D721Med (cell line): ENCODE measurements at places on chromosomes 5 and 9.

GRCh38 chr5:144142139-144142823 is 28.2 kb downstream of the YIPF5 start:
- DNase-seq = no peak

GRCh38 chr5:7397937-7398336 is 2.0 kb downstream of the ADCY2 start:
- DNase-seq = no peak

GRCh38 chr5:2602451-2603271 is 148.8 kb downstream of the IRX2 start:
- DNase-seq = no peak

GRCh38 chr9:34636791-34637355 is 714 bp downstream of the SIGMAR1 start:
- no peak for DNase-seq

GRCh38 chr9:114033397-114034103 is 44.5 kb downstream of the AMBP start:
- DNase-seq = no peak

GRCh38 chr9:23615569-23615968 is 210.5 kb downstream of the ELAVL2 start:
- no peak for DNase-seq

DNA sequence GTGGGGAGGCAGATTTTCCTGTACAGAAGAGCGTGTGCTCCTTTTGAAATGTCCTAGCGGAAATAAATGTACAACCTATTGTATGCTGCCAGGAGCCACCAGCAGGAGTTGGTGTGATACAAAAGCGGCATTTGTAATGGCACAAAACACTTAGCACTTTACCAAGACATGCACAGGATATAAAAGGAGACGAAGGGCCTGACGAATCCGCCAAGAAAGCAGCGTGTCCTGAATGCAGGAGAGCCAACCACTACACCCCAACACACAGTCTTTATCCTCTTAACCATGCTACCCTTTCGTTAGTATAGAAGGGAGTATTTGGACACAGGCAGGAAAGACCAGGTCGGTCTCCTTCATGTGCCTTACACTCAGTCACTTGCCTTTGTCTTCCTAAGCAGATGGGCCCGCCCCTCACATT is 218.1 kb downstream of the TRIM32 start:
- DNase-seq = no peak
